ENCODE measurements at places on chromosomes 3 and 15.

GRCh38 chr3:50138266-50139200 is 16.6 kb upstream of the SEMA3F start:
- peak; percentile 52 for DNase-seq

- no peak for DNase-seq
These were observed 9.5 kb downstream of the SLCO3A1 start for GRCh38 chr15:91862891-91863504.

DNA sequence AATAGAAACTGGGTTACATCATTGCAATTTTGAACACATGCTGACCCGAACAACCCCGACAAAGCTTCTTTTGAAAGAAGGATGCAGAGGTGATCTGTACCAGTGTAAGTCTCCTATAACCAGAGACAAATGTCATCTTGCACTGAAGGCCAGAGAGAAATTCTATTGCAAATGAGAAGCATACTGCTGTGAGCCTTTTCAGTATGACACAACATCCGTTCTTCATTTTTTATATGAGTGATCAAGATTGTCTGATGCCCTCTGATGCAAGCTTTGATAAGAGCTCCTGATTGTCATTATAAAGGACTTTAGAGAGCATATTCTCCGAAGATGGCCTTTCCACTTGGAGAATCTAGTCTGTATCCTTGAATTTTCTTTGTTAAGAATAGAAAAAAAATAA is 36.9 kb downstream of the PCOLCE2 start:
- no peak for DNase-seq

DNA sequence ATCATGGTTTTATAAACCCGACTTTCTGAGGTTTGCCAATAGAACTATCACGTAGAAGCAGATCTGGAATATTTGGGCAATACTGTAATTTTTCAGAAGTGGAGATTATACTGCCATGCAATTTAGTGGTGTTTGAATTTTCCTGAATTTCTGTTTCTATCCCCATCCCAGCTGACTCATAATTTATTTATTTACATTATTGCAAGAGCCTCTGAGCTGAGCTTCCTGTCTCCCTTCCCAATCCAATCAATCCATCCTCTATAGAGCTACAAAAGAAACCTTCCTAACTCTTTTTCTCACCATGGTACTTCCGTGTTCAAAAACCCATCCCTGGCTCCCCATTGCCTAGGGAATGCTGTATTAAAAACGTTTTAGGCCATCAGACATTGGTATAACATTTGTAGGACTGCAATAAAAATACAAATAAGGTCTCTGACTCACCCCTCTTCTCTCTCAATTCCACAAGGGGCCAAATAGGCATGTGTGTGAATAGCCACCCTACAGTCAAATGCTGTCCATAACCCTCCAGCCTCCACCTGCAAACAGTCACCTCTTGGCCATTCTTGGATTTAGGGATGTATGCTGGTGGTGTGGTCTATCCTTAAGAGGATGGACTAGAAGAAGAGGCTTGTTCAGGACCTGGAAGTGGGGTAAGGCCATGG is 190.7 kb downstream of the CD47 start:
- DNase-seq: peak; percentile 12

DNA sequence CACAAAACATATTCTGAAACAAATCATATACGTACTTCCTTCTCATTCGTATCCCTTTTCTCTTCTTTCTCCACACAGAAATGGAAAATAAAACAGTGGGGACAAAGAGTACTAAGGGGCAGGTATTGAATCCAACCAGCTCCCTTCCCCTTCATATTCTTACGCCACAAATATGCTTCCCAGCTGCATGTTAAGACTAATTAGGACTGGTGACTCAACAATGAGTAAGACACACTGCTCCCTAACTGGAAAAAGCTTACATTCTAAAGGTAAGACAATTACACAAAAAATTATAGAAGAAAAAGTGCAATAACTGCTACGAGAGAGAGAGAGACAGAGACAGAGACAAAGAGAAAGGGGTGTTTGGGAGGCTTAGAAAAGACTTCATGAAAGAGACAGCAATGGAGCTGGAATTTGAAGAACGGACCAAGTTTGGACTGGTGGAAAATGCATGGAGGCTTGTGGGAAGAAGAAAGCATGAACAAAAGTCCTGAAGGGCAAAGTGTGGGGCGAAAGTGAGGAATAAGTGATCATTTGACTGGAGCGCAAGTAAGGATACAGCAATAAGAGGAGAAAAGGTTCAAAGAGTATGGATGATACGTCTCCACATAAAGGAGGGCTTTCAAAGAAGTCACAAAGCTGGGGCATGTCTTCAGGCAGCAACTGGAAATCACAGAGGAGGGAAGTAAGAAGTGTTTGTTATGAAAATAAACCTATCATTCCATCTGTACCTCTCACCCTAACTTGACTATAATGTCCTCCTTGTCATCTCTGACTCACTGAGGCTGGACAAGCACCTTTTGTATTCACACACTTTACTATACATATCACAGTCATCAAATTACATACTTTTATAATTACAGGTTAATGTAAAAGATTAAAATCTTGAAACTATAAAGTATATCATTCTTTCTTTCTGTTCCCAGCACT is 49.2 kb downstream of the RYK start:
- DNase-seq: peak; percentile 94

DNA sequence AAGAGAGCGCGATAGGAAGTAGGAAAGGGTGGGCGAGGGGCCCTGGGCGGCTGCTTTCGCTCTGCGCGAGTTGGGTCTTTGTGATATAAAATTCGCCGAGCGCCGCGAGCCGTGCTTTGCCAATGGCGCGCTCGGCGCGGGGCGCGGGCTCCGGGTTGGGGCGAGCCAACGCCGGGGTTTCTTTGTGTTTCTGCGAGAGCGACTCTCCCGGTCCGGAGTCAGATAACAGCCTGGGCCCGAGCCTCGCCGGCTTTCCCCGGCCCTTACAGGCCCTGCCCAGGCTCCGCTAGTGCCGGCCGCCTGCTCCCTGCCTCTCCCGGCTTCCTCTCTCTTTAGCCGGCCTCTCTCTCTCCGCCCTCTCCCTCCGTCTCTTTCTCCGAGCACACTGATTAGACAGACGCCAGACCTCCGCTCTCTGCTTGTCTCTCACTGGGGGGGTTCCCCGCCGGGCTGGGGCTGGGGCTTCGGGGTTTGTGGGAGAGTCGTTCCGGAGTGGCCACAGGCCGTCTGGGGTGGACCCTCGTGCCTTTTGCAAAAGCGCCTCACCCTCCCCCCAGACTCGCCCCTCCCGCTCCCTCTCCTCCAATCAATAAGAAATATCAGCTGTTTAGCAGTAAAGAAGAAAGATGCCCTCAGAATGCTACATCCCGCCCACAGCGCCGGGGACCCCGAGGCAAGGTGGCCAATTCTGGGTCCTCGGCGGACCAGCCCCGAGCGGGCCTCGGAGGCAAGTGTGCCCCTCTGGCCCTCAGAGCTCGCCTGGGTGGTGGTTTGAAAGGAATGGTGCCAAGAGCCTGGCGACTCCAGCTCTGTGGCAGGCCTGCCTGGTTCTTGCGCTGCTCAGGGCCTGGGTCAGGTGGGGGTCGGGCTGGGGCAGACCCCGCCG is 2.9 kb downstream of the NR2F2 start:
- DNase-seq: no peak

DNA sequence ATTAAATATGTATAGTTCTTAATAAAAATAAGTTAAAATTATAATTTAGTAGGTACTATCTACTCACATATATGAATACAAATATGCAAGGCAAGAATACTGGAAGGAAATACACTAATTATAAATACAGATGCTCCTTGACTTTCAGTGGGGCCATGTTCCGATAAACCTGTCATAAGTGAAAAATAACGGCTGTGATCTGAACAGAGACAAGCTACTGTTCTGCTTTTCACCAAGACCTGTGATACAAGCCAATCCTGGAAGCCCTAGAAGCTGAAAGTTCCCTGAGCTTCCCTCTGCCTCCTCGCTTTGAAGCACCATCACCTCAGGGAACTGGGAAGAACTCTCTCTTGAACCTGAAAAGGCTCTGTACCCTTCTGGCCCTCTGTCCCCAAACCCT is 55.4 kb downstream of the SLC12A8 start:
- DNase-seq: no peak

- DNase-seq: no peak
These were observed 106.1 kb downstream of the FILIP1L start for GRCh38 chr3:100008081-100008698.

GRCh38 chr15:35921046-35921445 is 375.1 kb upstream of the DPH6 start:
- no peak for DNase-seq

GRCh38 chr3:157444797-157445184 is 8.1 kb downstream of the PTX3 start:
- no peak for DNase-seq

GRCh38 chr3:126049289-126050049 is 34.5 kb downstream of the SLC41A3 start:
- no peak for DNase-seq

- peak; percentile 57 for DNase-seq
These were observed 89.9 kb upstream of the TSPAN3 start for GRCh38 chr15:77160562-77161478.

DNA sequence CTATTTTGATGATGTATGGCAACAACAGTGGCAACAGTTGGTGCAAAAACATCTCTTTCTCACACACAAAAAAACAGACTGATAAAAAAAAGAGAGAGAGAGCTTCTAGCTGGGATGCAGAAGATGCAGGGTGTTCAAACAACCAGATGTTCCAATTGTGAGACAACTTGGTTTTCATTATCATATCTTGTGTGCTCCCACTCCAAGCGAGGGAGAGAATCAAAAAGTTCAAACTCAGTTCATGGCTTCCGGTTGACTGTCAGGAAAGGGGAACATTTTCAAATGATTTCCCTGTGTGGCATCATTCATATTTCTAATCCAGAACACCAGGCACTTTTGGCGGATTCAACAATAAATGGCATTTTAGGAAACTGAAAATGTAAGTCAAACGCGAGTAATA is 72.1 kb downstream of the RSL24D1 start:
- no peak for DNase-seq

DNA sequence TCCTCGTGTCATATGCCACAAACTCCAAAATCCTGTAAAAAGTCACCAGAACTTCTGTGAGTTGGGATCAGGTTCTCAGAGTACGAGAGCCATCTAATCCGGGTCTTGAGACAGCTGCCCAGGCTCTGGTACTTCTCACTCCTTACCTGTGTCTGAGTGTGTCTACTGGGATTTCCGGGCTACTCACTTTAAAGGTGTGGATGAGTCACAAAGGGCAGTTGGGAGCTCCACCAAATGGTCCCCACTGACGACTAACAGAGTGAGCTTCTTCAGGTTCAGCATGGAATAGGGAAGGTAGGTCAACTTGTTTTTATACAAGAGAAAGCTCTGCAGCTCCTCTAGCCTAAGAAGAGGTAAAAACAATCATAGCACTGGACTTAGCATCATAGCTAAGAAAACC is 29.5 kb downstream of the RTP3 start:
- no peak for DNase-seq

DNA sequence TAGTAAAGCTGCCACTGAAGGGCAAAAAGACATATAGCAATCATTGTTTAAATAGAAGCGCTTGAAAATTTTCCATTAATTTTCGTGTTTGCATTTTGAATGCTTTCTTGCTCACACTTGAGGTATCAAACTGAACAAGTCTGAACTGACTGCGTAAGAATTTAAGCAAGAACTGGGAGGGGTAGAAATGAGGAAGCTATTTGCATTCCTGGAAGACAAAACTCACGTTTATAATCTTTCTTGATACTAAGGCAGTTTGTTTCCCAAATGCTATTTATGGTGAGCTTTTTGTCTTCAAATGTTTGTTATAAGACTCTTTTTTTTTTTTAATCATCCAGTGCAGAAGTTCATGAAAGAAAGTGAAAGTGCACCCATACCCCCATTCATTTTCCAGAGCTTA is 499.8 kb upstream of the TPRG1 start:
- DNase-seq: no peak

DNA sequence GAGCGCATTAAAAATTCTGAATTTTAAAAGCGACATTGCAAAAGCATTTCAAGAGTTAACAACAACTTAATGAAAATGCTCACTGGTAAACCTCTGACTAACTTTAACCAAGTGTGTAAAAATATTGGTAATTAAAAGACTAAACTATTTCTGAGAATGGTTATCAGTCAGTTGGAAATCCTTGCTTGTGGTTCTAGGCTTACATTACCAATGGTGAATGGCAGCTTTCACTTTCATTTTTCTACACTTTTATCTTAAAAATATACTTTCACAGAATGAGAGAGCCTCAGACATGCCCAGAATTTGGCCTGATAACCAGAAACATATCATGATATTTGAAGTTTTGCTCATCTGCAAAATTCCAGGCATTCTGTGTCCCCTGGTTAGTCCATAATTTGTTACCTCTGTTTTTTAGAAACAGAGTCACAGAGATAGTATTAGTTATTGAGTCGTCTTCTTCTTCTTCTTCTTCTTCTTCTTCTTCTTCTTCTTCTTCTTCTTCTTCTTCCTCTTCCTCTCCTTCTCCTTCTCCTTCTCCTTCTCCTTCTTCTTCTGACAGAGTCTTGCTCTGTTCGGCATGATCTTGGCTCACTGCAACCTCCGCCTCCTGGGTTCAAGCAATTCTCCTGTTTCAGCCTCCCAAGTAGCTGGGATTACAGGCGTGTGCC is 5.5 kb upstream of the RNF111 start:
- no peak for DNase-seq

DNA sequence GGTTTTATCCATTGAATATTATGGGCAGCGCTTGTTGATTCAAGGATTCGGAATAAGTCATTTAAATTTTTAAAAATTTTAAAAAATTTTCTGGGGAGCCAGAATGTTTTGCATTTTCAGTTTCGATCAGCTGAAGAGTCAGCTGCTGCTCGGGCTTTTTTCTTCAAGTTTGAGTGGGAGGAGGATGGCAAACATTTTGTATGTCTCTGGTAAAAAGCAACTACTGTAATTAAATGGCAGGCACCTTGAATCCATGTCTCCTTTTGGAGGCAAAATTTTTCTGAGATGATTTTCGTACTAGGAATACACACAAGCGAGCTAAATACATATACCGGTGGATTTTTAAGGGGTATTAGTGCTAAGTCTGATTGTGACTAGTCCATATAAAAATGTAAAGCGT is 612 bp downstream of the C3orf38 start:
- no peak for DNase-seq

DNA sequence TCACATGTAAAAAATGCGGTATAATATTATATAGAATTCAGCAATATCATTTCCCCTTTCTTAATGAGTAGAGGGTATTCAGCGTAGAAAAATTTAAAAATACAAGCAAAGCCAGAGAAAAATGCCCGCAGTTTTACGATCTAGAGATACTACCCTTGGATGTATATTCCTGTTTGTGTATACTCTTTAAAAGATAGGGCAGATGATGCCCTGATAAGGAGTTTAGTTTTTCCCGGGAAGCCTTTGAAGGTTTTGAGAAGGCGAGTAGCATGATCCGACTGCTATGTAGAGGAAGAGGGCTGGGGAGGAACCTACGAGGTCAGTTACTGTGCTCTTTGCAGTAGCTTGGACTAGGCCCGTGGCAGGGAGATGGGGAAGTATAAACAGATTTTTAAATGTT is 1.2 kb downstream of the YEATS2 start:
- peak; percentile 15 for DNase-seq

DNA sequence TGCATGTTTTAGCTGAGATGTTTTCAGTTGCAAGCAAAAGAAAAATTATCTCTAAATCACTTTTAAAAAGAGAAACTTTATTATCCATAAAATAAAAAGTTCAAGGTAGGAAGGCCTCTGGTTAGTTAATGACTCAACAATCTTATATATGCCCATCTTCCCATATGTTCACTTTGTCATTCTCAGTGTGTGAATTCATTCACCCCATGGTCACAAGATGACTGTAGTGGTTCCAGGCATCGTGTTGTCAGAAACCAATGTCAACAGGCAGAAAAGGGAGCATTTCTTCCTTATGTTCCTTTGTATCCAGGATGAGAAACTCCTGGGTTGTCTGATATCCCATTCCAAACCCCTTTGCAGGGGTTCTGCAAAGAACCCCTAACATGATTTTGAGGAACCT is 119.9 kb upstream of the RAP2B start:
- no peak for DNase-seq

- no peak for DNase-seq
These were observed 32.2 kb upstream of the ADCY5 start for GRCh38 chr3:123481071-123481470.

Data from renal cortical epithelial cell (primary cell).